Mucosa of descending colon (tissue), 3 donors: ENCODE measurements at places on chromosomes 2 and 18. TPM values are rescaled to one million over a fixed set of nuclear protein-coding genes. Genes with fewer than 3 reads are reported as not detected.

DNA sequence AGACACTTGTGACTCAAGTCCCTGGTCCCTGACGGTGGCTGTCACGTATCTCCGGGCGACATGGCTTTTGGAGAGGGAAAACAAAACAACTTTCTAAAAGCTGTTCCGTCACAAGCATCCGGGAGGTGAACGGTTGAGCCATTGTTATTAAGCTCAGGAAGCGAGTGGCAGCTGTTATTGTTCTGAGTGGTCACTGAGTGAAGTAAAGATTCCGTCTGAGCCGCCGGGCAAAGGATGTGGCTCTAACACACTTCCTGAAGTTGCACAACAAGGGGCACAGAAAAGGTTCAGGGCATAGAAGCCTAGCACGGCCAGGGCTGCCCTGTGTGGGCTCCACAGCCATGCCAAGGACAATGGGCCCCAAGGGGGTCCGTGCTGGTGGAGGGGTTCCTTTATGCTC, 24.3 kb downstream of the INPP5D start:
- peak; percentile 72 for DNase-seq

ABCG8 gene
- 0.49 TPM for total RNA-seq

LYG1 gene
- total RNA-seq, result 1.6 TPM

GPAT2 gene
- 3.2 TPM for total RNA-seq

DAW1 gene
- total RNA-seq, result not detected

DNA sequence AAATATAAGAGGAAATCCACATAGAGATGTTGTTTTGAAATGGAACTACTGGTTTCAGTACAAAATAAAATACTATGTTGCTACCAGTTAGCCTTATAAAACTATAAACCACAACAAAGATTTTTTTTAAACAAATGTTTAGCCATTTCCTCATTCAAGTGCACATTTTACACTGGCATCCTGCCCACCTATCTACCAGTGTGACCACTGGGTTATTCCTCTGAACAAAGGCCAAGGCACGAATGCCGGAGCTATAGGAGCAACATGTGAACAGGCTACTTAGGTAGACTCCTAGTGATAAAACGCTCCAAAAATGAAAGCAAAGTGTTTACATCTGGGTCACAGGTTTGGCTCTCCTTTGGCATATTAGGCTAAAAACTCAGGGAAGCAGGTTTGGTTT, 31.8 kb upstream of the SULT1C4 start:
- no peak for DNase-seq

DNA sequence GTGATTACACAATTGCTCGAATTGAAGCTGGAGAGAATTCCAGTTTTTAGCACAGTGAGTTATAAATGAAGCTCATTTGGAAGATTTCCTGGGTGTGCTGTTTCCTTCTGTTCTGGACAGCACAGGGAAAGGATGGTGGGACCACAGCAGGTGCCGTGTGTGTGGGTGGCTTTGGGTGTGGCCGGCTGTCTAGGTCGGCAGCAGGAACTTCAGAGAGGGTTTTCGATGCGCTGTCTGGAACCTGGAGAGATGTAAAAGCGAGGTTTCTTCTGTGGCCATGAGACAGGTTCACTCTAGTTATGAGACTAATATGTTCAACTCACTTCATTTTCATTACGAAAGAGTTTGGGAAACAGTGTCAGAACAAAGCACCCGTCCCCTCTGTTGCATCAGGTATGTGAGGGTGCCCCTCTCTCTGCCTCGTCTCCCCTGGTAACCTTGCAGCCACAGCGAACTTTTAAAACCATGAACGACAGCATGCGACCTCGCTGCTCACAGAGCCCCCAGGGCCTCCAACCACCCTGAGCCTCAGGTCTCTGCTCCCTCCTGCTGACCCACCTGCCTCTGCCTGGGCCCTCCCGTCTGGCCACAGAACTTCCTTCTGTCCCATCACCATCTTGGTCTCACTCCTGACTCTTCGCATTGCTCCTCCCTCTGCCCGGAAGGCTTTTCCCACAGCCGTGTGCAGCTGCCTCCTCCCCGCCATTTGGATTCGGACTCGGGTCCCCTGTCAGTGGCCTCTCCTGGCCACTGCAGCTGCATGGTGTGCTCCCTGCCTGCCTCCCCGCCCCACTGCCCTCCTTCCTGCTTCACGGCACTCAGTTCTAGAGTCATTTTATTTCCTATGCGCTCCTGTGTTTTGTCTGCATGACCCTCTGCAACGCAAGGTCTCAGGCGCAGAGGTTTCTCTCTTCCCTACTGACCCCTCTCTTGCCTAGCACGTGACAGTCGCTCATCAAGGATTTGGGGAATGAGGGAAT, 151.2 kb downstream of the NDUFA10 start:
- no peak for DNase-seq
